ENCODE measurements at places on chromosomes 2 and 18.

- DNase-seq: no peak
These were observed 320.6 kb downstream of the GBX2 start for GRCh38 chr2:235847576-235847975.

DNA sequence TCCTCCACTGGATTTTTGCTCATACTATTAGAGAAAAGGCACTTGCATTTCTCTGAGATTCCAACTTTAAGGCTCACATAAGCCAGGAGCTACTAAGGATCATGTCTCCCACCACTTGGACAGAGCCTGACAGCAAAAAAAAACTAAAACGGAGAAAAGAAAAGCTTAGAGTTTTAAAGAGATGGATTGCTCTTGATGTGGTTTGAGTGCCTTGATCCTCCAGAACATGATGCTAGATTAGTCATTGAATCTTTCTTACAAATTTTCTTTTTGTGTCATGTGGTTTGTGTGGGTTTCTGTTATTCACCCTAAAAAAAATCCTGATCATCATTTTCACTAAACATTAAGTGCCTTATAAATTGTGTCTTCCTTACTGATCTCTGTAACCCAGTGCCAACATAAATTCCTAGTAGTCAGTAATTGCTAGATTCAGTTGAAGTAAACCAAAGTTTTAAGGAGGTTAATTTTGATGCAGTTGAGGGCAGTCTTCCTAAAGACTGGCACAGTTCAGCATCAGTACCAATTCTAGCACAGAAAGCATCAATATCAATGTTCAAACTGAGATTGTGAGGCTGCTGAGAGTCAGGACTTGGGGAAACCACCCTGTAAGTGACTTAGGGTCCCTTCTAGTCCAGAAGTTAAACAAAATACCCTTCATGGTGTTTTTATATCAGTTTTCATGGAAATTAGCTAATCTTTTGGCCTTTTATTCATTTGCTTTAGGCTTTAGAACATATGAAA lies 206.3 kb downstream of the RAD51AP2 start:
- DNase-seq: no peak

DNA sequence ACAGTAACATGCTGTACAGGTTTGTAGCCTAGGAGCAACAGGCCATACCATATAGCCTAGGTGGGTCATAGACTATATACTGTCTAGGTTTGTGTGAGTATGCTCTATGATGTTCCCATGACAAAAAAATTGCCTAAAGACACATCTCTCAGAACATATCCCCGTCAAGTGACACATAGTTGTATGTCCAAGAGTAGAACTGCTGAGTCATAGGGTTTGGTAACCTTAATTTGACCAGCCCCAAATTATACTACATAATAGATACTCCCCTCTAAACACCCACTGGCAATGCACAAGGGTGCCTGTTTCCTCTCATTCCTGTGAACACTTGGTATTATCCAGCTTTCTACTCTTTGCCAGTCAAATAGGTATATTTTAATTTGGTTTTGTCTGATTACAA lies 161.6 kb downstream of the LCLAT1 start:
- no peak for DNase-seq

GRCh38 chr2:234495251-234496054 lies 1.4 kb downstream of the ARL4C start:
- no peak for DNase-seq

GRCh38 chr2:179106342-179106675 lies 56.4 kb upstream of the CCDC141 start:
- DNase-seq: no peak

- DNase-seq: no peak
These were observed 143.0 kb upstream of the MYCN start for GRCh38 chr2:15797231-15797938.

GRCh38 chr2:46042207-46042637 lies 255.0 kb upstream of the EPAS1 start:
- DNase-seq: no peak

DNA sequence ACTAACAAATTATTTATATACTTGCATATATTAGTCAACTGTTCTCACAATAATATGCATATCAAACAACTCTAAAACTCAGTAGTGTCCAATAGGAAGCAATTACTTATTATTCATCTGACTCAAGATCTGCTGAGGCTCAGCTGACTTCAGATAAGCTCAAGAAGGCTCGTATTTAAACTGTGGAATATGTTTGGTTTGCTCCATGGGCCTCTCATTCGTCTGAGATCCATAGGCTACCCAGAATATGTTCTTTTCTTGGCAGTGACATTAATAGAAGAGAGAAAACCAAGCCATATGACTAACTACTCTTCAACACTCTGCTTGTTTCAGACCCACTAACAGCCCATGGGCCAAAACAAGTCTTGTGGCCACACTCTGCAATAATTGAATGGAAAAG lies 107.7 kb upstream of the MAP2 start:
- DNase-seq: no peak

DNA sequence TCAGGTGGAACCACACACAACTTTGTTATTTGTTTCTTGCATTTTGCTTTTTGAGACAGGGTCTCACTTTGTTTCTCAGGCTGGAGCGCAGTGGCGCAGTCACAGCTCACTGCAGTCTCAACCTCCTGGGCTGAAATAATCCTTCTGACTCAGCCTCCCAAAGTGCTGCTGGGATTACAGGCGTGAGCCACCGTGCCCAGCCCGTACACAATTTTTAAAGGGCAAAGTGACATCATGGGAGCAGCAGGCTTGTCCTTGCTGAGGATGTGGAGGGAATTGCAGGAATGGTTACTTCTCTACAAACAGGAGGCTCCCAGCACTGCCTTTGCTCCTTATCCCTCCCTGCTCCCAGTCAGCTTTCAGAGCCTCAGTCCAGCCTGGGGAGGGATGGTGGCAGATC lies 355.9 kb upstream of the KLHL29 start:
- DNase-seq: no peak

DNA sequence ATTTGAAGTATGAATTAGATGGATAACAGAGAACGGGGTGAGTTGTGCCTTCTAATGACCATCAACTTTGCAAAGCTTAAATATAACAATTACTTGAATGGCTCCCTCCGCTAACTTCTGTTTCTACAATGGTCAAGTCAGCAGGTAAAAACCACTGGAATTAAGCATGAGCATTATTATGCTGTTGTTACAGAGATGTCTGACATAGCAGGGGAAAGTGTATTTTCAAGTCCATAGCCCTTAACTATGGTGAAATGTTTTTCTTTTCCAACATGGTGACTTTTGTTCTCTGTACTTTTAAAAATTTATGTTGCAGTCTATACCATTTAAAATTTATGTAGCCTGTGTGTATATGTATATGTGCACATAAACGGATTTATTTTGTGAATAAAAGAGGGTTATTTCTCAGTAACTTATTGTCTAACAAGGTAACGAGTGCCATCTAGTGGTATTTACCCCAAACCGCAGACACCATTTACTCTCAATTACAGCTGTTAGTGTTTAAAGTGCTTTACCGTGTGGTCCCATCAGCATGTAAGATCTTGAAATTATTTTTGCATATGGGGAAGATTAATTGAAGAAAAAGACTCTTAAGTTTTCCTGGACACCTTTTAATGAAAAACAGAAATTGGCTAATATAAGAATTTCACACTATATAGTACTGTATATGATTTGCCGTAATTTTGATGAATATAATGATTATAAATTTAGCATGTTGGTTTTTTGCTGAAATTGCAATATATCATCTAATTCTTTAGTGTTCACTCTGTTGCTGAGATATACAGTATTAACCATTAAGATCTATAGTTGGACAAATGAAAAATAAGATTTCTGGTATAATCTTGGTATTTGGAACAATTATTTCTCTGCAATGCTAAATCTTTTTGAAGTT lies 78.2 kb downstream of the UBE2E3 start:
- no peak for DNase-seq

- no peak for DNase-seq
These were observed 82.0 kb downstream of the DNMT3A start for GRCh38 chr2:25259737-25260124.

GRCh38 chr2:101036562-101036961 lies 34.5 kb downstream of the RPL31 start:
- no peak for DNase-seq

DNA sequence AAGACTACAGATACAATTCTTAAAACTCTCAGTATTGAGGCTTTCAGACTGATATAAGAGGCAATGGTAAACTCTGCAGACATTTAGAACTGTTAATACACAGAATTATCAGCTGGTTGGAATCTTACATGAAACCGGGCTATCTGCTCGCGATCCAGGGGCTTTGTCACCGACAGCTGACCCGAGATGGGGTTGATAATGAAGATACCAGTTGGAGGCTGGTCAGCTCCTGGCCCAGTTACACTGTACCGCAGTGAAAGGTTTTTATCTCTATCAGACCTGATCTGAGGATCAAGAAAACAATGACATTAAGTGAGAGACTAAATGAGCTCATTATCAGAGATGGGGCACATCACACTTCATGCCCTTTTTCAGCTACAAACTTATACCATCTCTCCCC lies 167.3 kb downstream of the CDH2 start:
- DNase-seq: no peak

DNA sequence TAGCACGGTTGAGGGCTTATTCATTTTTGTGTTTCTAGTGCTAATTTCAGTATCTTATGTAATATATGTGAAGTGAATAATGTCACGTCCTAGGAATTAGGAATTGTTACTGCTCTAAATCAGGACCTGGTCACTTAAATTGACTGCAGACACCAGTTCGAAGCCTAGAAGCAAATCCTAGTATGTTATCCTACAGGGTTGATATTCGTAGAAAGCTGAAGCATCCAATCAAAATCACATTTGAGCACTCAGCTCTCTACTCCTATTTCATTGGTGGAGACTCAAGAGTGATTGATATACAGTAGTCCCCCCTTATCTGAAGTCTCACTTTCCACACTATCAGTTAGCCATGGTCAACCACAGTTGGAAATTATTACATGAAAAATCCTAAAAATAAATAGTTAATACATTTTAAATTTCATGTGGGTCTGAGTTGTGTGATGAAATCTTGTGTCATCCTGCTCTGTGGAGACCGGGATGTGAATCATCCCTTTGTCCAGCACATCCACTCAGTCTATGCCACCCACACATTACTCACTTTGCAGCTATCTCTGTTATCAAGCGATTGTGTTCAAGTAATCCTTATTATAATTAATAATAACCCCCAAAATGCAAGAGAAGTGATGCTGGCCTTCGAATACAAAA lies 35.2 kb upstream of the SCN9A start:
- DNase-seq: no peak

- no peak for DNase-seq
These were observed 130.8 kb upstream of the HDAC4 start for GRCh38 chr2:239531456-239532241.

DNA sequence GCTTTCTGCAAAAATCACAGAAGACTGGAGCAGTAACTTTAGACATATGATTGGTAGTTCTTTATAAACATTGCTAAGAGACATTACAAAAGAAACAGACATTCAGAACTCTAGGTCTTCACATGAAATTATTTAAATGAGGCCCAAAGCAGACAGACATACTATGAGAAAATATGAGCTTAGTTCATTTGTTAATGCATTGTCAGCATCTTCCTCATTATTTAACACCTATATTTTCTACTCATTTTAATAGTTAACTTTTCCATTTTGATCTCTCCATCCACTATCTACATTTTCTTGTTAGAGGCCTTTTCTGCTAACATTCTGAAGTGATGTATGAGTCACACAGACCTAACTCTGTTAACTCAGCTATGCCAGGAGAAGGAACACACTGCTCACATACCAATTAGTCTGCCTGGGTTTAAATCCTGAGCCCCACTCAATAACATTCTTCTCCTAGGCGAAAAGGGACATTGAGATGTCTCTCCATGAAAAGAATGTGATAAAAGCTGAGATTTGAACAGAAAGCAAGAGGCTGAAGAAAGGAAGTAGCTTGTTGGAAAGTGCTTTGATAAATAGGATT lies 400.3 kb upstream of the PKDCC start:
- no peak for DNase-seq

- no peak for DNase-seq
These were observed 3.4 kb downstream of the TCF23 start for GRCh38 chr2:27152102-27152795.

DNA sequence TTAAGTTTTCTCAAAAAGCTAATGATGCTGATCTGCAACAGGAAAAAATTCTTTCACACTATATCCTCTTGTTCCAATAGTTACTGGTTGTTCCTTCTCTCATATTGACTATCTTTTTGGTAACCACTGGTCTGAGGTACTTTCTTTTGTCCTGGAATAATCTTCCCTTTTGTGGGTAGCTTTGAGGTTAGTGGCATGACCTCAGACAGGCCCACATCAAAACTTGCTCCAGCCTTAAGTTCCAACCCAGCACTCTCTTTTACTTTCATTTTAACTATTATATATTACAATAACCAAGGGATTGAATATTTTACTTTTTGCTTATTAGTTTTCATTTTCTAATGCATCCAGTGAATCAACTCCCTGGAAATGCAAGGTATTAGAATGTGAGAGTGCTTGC lies 9.5 kb downstream of the REG1A start:
- DNase-seq: no peak

DNA sequence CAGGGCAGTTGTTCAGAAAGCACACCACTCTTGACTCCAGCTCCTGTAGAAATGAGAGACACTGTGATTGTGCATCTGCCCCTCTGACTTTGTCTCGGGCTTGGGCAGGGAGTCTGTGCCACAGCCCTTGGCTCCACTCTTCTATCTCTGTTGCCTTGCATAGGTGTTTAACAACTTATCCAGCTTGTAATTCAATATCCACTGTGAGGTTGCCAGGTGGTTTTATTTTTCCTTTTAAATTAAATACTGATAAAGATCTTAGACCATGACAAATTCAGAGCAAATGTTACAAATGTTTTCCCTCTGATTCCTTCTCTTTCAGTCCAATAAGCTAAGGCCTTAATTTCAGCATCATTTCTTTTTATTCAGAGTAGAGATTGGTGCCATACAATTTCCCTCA lies 421.7 kb downstream of the STK39 start:
- no peak for DNase-seq

DNA sequence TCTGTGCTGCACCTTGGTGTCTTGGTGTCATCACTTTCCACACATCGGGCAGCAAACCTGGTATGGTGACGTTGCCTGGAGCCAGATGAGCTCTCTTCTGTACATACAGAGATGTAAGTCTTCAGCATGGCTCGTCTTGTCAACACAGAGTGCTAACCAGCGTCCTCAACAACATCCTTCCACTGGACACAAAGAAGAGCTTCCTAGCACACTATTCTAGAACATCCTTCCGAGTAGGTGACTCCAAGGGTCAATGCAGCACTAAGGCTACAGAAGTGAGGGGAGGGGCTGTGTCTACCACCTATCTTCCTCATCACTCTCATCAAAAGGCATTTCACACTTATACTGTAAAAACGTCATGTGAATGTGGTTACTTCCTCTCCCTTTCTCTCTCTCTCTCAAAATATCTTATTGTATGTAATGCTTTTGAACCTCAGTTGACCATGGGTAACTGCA lies 108.1 kb upstream of the SLC1A4 start:
- no peak for DNase-seq
